ENCODE measurements at places on chromosomes 3 and 15.

GRCh38 chr3:141407047-141407446 lies 38.7 kb downstream of the ZBTB38 start:
- no peak for DNase-seq

- DNase-seq, result no peak
These were observed 303.4 kb downstream of the DIPK2A start for GRCh38 chr3:144275005-144275404.

DNA sequence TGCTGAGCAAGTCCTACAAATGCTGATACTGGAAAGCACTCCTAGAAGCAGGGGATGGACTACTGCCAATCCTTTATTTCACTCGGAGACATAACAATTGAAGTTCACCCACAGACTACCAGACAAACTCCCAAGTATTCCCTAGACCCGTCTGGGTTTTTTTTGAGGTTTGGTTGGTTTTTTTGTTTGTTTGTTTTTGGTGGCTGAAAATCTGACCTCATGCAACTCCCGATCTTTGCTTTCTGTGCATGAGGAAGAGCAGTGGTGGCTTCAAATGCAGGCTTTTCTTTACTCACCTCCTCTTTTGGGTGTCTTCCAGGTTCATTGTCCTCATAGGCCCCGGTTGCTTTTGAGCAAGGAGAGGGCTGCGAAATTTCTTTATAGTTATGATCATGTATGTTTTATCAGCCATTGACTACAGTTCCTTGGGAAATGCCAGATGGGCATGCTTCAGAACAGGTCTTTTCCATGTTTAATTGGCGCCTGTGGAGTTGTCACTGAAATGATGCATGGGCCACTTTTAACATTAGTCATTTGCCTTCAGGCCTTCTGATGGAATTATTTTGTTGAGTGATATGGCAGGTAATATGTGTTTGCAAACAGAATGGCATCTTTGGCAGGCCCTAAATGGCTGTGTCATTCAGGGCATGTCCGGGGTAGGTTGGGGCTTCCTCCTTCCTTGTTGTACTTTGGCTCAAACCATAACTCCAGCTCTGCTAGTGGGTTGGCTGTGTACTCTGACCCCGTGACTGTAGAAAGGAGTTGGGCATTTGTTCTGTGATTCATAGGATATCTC lies 81.3 kb upstream of the ZBED2 start:
- no peak for DNase-seq

DNA sequence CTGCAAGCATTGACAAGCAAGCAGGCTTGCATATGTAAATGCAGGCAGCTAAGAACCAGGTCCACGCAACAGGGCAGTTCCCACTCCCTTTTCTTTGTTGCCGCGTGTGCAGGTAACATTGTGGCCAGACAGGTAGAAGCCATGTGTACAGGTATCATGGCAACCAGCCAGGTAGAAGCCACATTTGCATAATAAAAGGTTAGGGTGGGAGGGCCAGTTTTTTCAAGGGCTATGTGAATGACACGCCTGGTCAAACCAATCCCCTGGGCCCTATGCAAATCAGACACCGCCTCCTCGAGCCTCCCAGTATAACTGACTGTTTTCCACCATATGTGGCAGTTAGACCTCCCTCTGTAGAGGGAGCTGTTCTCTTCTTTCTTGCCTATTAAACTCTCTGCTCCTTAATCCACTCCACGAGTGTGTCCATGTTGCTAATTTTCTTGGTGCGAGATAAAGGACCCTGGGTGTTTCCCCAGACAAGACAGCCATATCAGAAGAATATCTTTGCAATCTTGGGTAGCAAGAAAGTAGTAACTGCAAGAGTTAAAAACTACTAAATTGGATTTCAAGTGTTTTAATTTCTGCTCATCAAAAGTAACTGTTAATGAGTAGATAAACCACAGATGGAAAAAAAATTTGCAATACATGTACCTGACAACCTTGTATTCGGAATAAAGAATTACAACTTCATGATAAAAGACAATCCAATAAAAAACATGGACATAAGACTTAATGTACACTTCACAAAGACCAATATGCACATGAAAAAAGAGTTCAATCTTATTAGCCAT lies 21.8 kb downstream of the PCOLCE2 start:
- no peak for DNase-seq

DNA sequence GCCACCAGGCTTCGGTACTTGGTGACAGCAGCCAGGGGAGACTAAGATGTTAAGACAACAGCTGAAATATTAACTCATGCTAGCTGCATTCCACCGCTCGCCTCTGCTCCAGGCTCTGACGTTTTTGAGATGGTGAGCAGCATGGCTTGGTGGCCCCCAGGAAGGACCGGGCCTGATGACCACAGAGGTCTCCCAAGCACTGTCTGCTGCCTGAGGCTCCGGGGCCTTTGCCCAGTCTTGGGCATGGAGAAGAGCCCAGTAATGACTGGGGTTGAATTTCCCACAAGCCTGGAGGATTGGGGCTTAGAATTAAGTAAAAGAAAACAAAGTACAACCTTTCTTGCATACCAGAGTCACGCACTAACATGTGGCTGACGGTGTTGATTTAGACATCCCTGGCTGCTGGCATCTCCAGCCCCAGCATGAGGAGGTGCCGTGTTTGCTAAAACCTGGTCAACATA lies 243.6 kb upstream of the LYSMD4 start:
- no peak for DNase-seq

- peak; percentile 25 for DNase-seq
These were observed 27.2 kb downstream of the AKAP13 start for GRCh38 chr15:85407421-85408269.

GRCh38 chr3:5058471-5058951 lies 63.6 kb upstream of the ARL8B start:
- no peak for DNase-seq

DNA sequence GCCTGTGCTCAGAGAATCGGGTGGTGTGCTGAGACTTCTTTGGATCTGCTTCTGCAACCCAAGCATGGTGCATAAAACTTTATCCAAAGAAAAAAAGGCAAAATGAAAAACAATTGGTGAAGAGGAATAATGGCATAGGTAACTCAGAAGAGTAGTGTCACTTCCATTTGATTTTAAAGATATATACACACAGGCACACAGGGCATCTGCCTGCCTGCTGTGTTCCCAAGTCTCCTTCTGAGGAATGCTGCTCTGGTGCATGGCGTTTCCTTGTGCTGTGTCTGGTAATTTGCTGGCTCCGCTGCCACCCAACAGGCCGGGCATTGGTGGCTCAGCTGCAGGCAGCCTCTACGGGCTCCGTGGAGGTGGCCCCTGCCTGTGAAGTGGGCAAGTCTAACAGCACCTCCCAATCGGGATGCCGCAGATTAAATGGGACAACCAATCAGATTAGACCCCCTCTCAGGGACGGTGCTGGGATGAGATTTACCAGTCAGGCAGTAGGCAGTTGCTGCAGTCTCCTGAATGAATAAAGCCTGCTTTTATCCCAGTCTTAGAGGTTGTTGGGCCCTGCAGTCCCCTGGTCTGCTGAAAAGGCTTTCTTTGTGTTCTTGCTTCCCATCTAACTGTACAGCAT lies 253.7 kb upstream of the RASGRP1 start:
- no peak for DNase-seq

GRCh38 chr3:66762916-66763693 lies 235.0 kb upstream of the KBTBD8 start:
- DNase-seq, result no peak

- no peak for DNase-seq
These were observed 63.4 kb downstream of the TPRG1 start for GRCh38 chr3:189235214-189235613.

DNA sequence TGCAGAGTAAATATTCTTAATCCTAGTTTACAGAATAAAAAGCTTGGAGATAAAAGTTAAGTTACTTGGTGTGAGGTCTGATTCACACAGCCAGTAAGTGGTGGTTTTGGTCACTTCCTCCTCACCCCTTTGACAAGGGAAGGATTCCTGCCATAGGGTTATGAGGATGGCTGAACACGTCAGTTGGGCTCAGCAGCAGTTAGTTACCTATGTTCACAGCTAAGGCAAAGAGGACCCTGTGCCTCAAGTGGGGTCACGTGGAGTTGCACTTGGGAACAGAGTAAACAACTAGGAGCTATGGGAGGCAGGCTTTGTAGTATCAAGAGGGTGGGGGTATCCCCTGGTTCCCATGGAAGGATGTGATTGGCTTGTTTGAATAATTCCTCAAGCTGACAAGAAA lies 232.2 kb downstream of the UBE2E2 start:
- no peak for DNase-seq

DNA sequence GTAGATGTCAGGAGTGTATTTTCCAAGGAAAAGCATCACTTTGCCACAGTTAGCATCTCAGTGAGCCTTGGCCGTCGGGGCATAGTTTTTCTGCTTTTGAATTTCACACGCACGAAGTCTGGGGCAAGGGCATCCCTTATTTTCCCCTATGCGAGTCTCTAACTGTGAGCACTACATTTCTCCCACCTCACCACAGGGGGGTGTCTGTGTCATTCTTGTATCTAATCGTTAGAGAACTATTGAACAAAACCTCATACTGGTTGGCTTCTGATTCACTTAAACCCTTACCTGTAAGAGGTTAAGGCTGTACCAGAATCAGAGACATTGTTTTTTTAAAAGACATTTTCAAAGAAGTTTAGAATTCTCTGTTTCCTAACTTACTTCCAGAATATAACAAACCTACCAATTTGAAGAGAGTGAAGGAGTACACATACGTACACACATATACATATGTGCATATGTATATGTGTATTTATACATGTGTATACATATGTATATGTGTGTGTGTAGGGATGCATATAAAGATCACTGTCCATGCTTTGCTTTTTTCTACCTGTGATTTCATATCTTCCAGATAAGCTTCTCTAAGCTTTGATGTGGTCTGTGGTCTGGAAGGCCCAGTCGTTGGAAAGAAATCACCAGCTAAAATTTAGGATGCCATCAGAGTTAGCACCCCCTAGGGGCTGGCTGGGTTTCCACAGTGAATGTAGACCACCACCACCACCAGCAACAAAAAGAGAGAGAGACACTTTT lies 49.4 kb downstream of the MYZAP start:
- DNase-seq, result no peak
